ENCODE measurements at places on chromosomes 1 and 21. TPM values are rescaled to one million over a fixed set of nuclear protein-coding genes. Genes with fewer than 3 reads are reported as not detected.
A peak's percentile ranks its signal among the peaks of the same experiment; 100 is the strongest.

GRCh38 chr1:215636258-215636965 is 69.3 kb downstream of the KCTD3 start:
- H3K4me1 ChIP-seq, result peaks cover 4% of the 10 kb centered on the region
- no peak for DNase-seq
- H3K36me3 ChIP-seq, result no peaks in the 10 kb centered on the region
- H3K27ac ChIP-seq, result no peak overlapping the region
- H3K4me3 ChIP-seq, result no peak overlapping the region

GRCh38 chr1:17060306-17060749 is 6.5 kb upstream of the SDHB start:
- H3K27me3 ChIP-seq, result peaks cover 5% of the 10 kb centered on the region
- peaks cover 2% of the 10 kb centered on the region for H3K4me1 ChIP-seq
- no peak overlapping the region for H3K4me3 ChIP-seq
- no peak for DNase-seq
- H3K36me3 ChIP-seq, result no peaks in the 10 kb centered on the region

GRCh38 chr1:54163573-54163972 is 10.8 kb upstream of the CDCP2 start:
- H3K36me3 ChIP-seq, result no peaks in the 10 kb centered on the region
- H3K27ac ChIP-seq, result no peak overlapping the region
- no peak for DNase-seq
- H3K4me1 ChIP-seq, result no peaks in the 10 kb centered on the region
- H3K27me3 ChIP-seq, result no peaks in the 10 kb centered on the region

GRCh38 chr1:162562470-162562828 is 927 bp downstream of the UAP1 start:
- no peaks in the 10 kb centered on the region for H3K27me3 ChIP-seq
- DNase-seq, result no peak
- peaks cover 21% of the 10 kb centered on the region for H3K4me1 ChIP-seq
- peak overlapping the region; percentile 70 for H3K27ac ChIP-seq
- peak overlapping the region; percentile 76 for H3K4me3 ChIP-seq
- peaks cover 5% of the 10 kb centered on the region for H3K36me3 ChIP-seq

GRCh38 chr1:162699366-162699765 is 67.1 kb downstream of the DDR2 start:
- H3K4me1 ChIP-seq, result peaks cover 25% of the 10 kb centered on the region
- no peaks in the 10 kb centered on the region for H3K27me3 ChIP-seq
- no peak overlapping the region for H3K27ac ChIP-seq
- DNase-seq, result no peak

DNA sequence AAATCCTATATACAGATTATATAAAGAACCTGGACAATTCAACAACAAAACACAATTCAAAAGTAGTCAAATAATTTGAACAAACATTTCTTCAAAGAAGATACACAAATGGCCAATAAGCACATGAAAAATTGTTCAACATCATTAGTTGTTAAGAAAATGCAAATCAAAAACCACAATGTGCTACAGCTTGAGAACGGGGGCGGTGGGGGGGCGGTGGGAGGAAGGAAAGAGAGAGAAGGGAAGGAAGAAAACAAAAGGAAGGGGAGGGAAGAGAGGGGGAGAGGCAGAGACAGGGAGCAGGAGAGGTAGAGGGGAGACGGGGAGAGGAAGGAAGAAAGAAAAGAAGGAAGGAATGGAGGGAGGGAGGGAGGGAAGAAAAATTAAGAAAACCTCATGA is 44.1 kb downstream of the ASH1L start:
- H3K27ac ChIP-seq, result no peak overlapping the region
- peaks cover 21% of the 10 kb centered on the region for H3K36me3 ChIP-seq
- no peak for DNase-seq
- H3K4me1 ChIP-seq, result peaks cover 14% of the 10 kb centered on the region
- no peak overlapping the region for H3K4me3 ChIP-seq
- no peaks in the 10 kb centered on the region for H3K27me3 ChIP-seq

DNA sequence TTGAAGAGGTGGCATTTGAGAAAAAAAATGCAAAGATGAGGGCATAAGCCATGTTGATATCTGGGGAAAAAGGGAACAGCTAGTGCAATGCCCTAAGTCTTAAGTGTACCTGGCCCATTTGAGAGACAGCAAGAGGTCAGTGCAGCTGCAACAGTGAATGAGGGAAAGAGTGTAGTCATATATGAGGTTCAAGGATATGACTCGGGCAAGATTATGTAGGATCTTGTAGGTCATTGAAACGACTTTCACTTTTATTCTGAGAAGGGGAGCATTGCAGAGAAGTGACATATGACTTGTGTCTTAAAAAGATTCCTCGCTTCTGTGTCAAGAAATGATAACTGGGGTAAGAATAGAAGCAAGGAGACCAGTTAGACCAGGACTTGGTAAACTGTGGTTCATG is 31.0 kb downstream of the NTMT2 start:
- no peak overlapping the region for H3K4me3 ChIP-seq
- peaks cover 11% of the 10 kb centered on the region for H3K36me3 ChIP-seq
- H3K4me1 ChIP-seq, result peaks cover 5% of the 10 kb centered on the region
- no peak overlapping the region for H3K27ac ChIP-seq

GRCh38 chr1:77834771-77835334 is 53.6 kb upstream of the NEXN start:
- H3K36me3 ChIP-seq, result no peaks in the 10 kb centered on the region
- no peaks in the 10 kb centered on the region for H3K27me3 ChIP-seq
- H3K4me1 ChIP-seq, result peaks cover 36% of the 10 kb centered on the region
- no peak for DNase-seq
- H3K4me3 ChIP-seq, result no peak overlapping the region

GRCh38 chr1:179091691-179092165 is 9.9 kb downstream of the TOR3A start:
- no peak for DNase-seq
- H3K27ac ChIP-seq, result no peak overlapping the region
- no peaks in the 10 kb centered on the region for H3K27me3 ChIP-seq
- H3K4me3 ChIP-seq, result no peak overlapping the region

- peak; percentile 52 for DNase-seq
- peaks cover 53% of the 10 kb centered on the region for H3K4me1 ChIP-seq
- H3K27me3 ChIP-seq, result no peaks in the 10 kb centered on the region
- peak overlapping the region; percentile 83 for H3K27ac ChIP-seq
These were observed 100.1 kb upstream of the SLC2A1 start for GRCh38 chr1:43058545-43059360.

IVL gene
- total RNA-seq, result 0.11 TPM

CYP4A22 gene
- not detected for total RNA-seq

RSPH1 gene
- 0.42 TPM for total RNA-seq

TAS1R1 gene
- total RNA-seq, result not detected

All from mesothelial cell of epicardium (in vitro differentiated cells).